ENCODE measurements at places on chromosomes 3 and 15.

DNA sequence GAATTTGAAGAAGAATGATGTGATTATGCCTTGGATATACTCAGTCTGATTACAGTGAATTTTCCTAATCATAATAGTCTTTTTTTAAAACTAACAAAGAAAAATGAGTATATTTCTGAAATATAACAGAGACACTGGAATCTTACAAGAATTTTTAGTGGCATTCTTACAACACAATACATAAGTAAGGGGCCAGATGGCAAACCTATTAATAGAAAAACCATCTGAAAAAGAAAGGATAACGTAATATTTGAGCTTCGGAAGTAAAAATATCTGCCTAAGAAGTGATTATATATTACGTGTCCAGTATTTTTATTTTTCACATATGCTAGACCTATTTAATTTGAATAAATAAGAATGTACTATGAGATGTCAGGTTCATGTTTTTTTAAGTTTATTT lies 452.8 kb downstream of the NAALADL2 start:
- no peak for DNase-seq

GRCh38 chr3:165339753-165340152 lies 143.6 kb upstream of the SLITRK3 start:
- DNase-seq: no peak

- no peak for DNase-seq
Observed at GRCh38 chr3:55002416-55002930, 74.6 kb upstream of the LRTM1 start.

GRCh38 chr15:30974112-30974511 lies 17.3 kb downstream of the MTMR10 start:
- DNase-seq: no peak
